ENCODE measurements at places on chromosomes 4 and X.

DNA sequence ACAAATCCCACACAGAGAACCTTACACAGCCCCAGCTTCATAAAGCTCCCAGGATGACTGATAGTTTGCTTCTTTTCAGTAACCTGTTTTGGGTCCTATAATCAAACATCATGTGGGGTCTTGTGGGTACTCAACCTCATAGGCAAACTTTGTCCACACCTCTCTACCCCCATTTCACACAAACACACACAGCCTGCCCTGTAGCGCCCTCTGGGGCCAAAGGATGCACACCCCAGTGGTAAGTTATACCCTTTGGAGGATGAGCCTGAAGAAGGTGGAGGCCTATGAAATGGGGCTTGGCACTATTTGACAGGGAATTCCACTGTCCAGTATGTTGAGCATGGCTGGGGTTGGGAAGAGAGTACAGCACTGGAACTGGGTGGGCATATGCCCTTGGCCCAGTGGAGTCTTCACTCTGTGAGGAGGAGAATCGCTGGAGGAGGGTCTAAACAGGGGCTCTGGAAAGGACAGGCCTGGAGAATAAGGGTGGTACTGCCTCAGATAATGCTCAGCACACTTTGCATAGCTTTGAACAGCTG, 30.5 kb upstream of the COL25A1 start:
- DNase-seq = no peak

- no peak for DNase-seq
These were observed 12.4 kb downstream of the SH3KBP1 start for GRCh38 chrX:19875050-19875431.

DNA sequence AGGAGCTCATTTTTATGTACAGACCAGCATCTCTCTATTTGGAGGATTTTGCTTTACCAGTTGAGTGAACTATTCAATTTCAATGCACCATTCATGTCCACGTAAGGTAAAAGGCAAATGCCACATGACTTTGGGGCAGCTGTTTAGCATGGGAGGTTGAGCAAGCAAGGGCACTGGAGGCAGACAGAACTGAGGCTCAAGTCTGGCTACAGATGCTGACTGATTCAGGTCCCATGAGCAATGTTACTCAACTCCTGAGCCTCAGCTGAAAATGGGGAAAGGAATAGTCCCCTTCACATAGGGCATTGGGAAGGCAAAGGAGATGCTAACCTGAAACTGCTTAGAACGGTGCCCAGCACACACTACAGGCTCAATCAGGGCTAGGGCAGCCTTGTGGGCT, 93.0 kb upstream of the MTM1 start:
- DNase-seq = peak; percentile 60

DNA sequence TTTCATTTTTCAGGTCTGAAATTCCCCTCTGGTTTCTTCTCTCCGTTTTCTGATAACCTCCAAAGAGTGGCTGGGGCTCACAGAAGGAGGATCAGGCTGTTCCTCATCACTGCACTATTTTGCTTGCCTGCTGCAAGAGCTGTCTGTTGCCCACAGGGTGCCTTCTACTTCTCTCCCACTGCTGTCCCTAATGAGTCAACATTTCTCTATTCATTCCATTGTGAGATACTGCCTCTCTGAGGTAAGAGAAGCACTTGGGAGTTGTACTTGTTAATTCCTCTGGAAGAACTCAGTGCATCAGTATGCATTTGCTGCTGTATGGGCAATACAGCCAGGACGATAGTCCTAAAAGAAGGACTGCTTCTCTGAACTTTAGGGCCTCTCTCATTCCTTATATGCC, 34.8 kb downstream of the CT47B1 start:
- no peak for DNase-seq

DNA sequence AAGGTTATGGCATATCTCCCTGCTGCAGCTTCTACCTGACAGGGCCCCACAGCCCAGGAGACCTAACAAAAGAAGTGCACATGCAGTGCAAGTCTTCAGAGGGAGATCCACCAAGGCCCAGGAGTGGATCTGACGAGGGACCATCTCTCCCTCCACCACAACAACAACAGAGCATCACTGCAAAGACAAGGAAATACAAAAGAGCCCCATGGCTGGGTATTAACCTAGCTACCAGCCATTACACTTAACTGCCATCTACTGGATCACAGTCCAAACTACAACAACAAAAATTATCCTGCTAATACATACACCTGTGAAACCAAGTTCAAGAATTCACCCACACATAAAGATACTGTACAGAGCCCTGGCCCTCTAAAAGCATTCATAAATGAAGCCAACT, 280.2 kb upstream of the SLC7A11 start:
- DNase-seq = peak; percentile 9

- no peak for DNase-seq
These were observed 1.3 kb downstream of the DLG3 start for GRCh38 chrX:70445951-70446350.

- DNase-seq = no peak
These were observed 1108.1 kb downstream of the PCDH19 start for GRCh38 chrX:99301990-99302389.

GRCh38 chr4:176137631-176138030, 57.8 kb downstream of the SPATA4 start:
- no peak for DNase-seq

DNA sequence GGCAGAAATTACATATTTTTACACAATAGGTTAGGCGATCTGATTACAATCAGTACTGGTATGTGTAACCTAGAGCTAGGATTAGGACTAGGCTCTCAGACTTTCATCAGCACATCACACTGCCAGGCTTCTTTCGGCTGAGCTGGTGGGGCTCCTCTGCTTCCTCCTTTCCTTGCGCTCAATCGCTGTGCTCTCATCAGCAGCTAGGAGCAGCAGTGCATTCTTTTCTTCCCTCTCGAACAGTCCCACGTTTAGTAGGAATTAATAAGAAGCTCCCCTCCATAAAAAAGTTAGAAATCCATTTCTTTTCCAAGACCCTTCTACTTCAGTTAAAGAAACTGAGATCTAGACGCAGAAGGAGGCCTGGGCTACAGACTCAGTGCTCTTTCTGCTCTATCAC, 350.4 kb downstream of the SPRY1 start:
- DNase-seq = no peak

DNA sequence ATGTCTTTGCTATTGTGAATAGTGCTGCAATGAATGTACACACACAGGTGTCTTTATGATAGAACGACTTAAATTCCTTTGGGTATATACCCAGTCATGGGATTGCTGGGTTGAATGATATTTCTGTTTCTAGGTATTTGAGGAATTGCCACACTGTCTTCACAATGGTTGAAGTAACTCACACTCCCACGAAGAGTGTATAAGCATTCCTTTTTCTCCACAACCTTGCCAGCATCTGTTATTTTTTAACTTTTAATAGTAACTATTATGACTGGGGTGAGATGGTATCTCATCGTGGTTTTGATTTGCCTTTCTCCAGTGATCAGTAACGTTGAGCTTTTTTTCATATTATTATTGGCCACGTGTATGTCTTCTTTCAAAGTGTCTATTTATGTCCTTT, 17.6 kb upstream of the DCUN1D4 start:
- DNase-seq = no peak

GRCh38 chrX:68842781-68843581, 14.2 kb downstream of the EFNB1 start:
- DNase-seq = peak; percentile 44

- DNase-seq = no peak
These were observed 10.1 kb downstream of the SH3D19 start for GRCh38 chr4:151315212-151315886.

DNA sequence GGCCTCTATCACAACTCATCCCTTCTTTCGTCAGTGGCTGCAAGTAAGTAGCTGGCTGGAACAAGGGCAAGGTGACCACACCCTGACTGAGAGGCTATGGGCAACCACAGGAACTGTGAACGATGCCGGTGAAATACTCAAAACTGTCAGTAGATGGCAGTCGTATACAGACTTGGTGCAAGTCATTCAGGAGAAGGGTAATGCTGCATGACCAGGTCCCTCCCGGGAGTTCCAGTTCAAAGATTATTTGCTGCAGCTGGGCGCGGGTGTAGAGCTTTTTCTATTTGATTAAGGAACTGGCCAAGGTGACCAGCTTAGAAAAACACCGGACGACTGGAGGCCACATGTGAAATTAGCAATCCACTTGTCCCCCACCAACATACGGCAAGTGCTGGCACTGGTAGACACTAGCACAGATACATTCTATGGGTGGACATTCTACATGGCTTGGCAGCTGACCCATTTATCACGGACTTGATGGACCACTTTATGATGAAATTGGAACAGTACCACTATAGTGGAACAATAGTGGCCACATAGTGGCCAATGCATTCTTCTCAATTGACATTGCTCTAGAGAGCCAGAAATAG, 726.6 kb downstream of the TRAM1L1 start:
- DNase-seq = peak; percentile 53

- no peak for DNase-seq
These were observed 291.8 kb downstream of the ARHGAP10 start for GRCh38 chr4:148023512-148024181.

GRCh38 chr4:39685990-39686389, 11.9 kb upstream of the UBE2K start:
- DNase-seq = no peak

- no peak for DNase-seq
These were observed 182.5 kb upstream of the GALNT7 start for GRCh38 chr4:172986114-172986513.

GRCh38 chrX:11464380-11464779, 171.2 kb downstream of the AMELX start:
- no peak for DNase-seq

GRCh38 chrX:112513154-112513553, 166.6 kb downstream of the LHFPL1 start:
- DNase-seq = no peak

DNA sequence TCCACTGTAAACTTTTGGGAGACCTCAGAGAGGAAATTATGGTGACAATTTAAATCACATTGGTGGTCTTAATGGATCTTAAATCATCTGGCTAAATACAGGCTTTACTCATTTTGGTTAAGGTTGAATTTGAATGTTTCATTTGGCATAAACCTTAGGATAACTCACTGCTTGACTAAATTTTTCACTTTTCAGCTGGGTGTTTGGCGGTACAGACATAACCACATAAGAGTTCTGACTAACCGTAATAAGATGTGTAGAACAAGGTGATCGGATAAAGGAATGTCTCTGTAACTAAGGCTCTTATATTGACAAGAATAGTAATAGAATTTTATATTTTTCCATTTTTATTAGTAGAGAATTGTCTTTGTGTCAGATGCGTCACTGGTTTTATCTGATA, 281.0 kb downstream of the BMPR1B start:
- DNase-seq = no peak

DNA sequence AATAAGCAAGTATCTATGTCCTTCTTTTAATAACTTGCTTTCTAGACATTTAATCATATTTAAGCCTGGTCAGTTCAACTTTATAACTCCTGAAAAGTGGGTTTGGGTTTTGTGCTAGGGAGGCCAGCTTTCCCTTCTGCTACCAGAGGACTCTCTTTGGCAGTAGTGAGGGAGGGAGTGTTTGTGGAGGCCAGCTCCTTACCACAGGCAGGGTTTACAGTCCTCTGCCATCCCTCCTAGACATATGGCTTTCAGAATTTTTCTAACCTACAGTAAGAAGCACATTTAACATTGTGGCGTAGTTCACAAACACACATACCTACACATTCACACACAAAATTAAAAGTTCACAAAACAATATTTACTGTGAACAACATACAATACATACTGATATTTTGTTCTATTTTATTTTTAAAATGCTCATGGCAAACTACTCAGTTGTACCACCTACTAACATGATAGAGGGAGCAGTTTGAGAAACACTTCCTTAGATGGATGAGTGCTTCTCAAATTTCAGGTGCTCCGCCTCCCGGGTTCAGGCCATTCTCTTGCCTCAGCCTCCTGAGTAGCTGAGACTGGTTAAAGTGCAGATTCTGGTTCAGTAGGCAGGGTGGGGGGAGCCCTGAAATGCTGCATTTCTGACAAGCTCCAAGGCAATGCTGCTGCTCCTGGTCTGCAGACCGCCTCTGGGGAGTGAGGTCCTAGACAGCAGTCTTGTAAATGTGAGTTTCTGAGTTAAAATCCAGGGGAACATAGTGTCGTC, 86.7 kb downstream of the PTTG2 start:
- no peak for DNase-seq

DNA sequence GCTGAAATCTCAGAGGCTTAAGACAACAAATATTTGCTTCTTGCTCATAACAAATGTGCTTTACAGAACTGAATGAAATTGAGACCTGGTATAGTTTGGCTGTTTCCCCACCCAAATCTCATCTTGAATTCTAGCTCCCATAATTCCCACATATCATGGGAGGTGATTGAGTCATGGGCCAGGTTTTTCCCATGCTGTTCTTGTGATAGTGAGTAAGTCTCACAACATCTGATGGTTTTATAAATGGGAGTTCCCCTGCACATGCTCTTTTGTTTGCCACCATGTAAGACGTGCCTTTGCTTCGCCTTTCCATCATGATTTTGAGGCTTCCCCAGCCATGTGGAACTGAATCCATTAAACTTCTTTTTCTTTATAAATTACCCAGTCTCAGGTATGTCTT, 221.1 kb upstream of the DIPK2B start:
- no peak for DNase-seq

- DNase-seq = no peak
These were observed 47.6 kb downstream of the GRK4 start for GRCh38 chr4:3010998-3011397.

- DNase-seq = no peak
These were observed 11.0 kb downstream of the NUDT9 start for GRCh38 chr4:87433342-87433741.

- DNase-seq = no peak
These were observed 28.2 kb downstream of the NELFA start for GRCh38 chr4:1980561-1981041.

DNA sequence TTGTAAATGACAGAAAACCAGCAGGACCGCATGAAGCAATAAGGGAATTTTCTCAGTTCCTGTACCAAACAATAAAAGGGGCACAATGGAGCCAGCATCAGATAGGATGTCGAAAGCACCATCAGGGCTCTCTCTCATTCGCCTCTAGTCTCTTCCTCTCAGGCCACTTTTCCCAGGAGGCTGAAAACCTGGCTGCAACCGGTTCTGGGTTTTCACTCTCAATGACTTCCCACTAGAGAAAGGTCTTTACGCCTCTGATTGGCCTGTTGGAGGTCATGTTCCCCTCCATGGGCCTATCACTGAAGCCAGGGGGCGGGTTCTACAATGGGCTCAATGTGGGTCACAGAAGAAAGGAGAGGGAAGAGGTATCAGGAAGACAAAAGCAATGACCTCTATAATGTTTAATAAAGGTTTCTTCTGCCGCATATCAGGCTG, 29.3 kb downstream of the ZNF827 start:
- DNase-seq = peak; percentile 61

GRCh38 chr4:99857307-99857706, 36.9 kb downstream of the LAMTOR3 start:
- DNase-seq = peak; percentile 73

GRCh38 chrX:54564936-54565335, 34.9 kb downstream of the GNL3L start:
- no peak for DNase-seq

GRCh38 chrX:11304829-11305228, 11.6 kb downstream of the AMELX start:
- no peak for DNase-seq

- DNase-seq = no peak
These were observed 71.6 kb downstream of the DCTD start for GRCh38 chr4:182845618-182846017.
